ENCODE measurements at places on chromosomes 2 and 18.

- no peak for DNase-seq
These were observed 347.0 kb upstream of the ID2 start for GRCh38 chr2:8334866-8335325.

DNA sequence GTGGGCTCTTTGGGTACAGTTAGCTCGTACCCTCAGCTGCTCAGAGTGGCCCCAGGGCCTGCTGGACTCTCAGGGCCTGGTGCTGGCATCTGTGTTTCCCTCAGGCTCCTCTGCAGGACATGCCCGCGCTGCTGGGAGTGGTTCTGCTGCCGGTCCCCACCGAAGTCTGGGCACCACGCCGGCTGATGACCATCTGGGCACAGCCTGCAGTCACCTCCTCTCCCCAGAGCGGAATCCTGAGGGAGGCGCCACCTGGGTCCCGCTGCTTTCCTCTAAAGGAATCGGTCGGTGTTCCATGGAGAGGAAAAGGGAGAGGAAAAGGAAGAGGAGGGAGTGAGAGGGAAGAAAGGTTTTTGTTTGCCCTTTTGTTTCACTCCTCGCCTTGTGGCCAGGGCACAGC is 43.6 kb downstream of the MC2R start:
- no peak for DNase-seq

DNA sequence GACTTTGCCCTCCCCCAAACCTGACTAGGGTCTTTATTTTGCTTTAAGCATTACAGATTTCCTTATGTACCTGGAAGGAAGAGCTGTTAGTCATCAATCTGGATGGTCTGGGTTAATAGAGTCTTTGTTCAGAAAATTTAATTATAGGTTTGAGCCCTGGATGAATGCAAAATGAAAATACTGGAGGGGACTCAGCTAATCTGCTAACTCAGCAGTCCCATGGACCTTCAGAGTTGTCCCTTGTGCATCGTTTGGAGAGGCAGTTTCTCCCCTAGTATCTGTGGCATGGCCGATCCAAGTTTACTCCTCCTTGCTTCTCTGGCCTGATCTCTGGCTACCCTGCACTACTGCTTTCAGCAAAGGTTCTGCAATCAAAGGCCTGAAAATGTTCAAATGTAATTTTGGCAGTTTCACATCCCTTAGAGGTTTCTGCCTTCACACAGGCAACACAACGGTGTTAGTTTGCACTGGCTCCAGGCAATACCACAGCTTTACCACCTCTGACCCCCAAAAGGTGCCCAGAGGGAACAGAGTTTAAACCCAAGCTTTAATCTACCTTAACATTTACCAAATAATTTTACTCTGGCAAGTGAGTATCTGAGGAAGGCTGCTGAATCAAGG is 134.3 kb downstream of the THADA start:
- no peak for DNase-seq

- no peak for DNase-seq
These were observed 123.4 kb downstream of the ANKRD30BL start for GRCh38 chr2:132038179-132038882.
